ENCODE measurements at places on chromosomes 7 and 10.
A peak's percentile ranks its signal among the peaks of the same experiment; 100 is the strongest.

GRCh38 chr10:93468461-93469213 is 13.5 kb downstream of the MYOF start:
- H3K4me3 ChIP-seq = no peak overlapping the region
- H3K27me3 ChIP-seq = no peaks in the 10 kb centered on the region
- peaks cover 73% of the 10 kb centered on the region for H3K4me1 ChIP-seq
- H3K36me3 ChIP-seq = no peaks in the 10 kb centered on the region
- peak overlapping the region; percentile 7 for H3K27ac ChIP-seq

GRCh38 chr10:70125918-70126552 is 6.6 kb downstream of the AIFM2 start:
- peaks cover under 1% of the 10 kb centered on the region for H3K4me1 ChIP-seq
- no peak overlapping the region for H3K27ac ChIP-seq
- H3K36me3 ChIP-seq = peaks cover 6% of the 10 kb centered on the region
- DNase-seq = no peak
- no peak overlapping the region for H3K4me3 ChIP-seq

DNA sequence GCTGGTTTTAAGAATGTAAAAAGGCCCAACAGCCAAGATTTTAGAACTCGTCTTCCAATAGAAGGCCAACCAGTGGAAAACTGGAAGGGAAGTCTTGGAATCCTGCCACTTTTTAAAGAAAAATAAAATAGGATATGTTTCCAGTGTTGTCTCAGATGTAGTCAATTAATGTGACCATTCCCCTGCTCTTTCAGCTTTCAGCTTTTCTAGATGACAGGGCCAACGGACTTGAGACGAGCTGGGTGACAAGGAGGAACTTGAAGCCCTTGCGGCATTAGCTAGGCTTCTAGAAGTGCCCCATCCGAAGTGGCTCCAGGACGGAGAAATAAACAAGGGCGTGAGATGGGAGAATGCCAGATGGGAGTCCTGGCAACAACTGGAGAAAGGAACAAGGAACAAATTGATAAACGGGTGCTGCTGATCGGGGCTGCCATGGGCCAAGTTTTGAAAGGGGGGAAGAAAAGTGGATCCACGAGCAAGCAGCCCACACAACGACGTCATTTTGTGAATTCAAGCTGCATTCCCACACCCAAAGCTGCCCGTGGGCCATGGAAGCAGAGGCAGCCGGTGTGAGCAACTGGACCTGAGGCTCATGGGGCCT is 42.3 kb downstream of the CTBP2 start:
- peak; percentile 50 for DNase-seq
- no peaks in the 10 kb centered on the region for H3K27me3 ChIP-seq
- H3K4me3 ChIP-seq = no peak overlapping the region
- H3K4me1 ChIP-seq = peaks cover 43% of the 10 kb centered on the region
- H3K36me3 ChIP-seq = no peaks in the 10 kb centered on the region

DNA sequence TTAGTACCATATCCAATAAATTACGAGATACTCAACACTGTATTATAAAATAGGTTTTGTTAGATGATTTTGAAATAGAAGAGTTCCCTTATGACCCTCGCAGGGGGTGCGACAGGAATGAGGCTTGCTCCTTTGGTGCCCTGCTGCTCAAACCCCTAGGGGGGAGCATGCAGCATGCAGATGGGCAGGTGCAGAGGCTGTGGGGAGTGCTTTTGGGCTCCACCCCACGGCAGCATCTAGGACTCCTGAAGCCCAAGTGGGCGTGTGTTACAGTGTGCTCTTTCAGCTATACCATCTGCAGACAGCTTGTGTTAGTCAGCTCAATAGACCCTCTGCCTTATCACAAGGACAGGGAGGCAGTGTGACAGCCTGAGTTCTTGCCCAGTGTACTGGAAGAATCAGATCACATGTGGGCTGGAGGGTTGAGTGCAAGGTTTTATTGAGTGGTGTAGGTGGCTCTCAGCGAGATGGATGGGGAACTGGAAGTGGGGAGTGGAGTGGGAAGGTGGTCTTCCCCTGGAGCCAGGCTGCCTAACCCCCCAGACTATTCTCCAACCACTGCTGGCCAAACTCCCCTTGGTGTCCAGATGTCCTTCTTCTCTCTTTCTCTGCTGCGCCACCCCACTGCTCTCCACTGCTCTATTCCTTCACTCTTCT is 3.1 kb upstream of the MRC1 start:
- H3K27me3 ChIP-seq = no peaks in the 10 kb centered on the region
- no peak overlapping the region for H3K27ac ChIP-seq
- H3K4me3 ChIP-seq = no peak overlapping the region
- DNase-seq = no peak
- no peaks in the 10 kb centered on the region for H3K4me1 ChIP-seq

DNA sequence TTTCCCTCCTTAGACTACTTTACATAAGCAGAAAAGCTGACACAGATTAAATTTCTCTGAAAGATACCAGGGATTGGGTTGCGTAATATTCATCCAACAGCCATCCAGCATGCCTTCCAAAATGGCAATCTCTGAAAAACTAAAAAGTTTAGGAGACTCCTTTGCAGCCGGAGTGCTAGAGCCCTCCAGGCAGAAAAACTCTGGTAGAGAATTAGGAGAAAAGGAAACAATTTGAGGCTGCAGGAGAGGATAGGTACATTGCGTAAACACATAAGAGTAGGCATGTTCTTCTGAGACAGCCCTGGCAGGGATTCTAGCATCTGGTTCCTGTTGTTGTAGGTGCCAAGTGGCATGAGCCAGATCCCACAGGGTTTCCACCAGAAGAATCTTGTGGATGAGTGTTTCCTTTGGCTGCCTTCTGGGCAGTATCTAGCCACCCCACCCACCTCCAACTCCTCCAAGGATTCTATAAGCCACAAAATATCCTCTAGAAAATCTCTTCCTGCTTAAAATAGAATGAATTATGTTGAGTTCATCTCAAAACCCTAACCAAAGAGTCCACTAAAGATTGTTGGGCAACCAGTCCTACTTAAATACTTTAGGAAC is 402.4 kb downstream of the HGF start:
- H3K4me1 ChIP-seq = no peaks in the 10 kb centered on the region
- H3K36me3 ChIP-seq = no peaks in the 10 kb centered on the region
- no peak overlapping the region for H3K27ac ChIP-seq

DNA sequence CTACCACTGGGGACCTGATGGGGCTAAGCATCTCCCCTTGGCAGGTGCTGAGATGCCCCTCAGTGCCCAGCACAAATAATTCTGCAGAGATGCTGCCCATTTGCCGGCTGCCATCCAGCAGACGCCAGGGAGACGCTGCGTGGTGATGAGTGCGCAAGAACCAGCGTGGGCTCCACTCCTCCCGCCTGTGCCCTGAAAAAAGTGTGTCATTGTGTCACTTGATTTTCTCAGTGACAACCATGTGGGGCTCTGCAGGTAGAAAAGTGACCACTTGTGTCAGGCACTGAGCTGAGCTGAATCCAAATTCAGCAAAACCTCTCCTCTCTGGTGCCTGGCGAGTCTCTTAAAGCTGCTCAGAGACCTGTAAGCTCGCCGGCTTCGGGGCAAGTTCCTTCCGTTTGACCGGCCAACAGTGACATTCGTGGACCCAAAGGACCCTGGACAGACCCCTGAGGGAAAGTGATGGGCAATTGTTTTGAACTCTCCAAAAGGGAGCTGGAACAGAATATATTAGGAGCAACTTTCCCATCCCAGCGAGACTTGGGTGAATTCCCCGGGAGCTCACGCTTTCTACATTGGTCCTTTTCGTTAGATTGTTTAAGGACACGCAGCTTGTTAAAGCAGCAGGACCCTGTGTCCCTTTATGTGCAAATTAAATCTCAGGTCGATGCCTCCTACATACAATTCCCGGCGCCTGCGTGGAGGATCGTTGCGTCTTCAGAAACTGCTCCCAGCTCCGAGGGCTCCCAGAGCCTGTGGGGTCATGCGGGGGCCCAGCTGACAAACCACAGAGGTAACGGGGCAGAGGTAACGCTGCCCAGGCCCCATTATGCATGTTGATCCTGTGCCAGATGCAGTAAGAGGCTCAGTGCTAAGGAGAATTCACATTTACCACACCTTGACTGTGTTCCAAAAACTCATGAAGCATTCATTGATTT is 332.7 kb downstream of the ADARB2 start:
- no peaks in the 10 kb centered on the region for H3K36me3 ChIP-seq
- H3K4me3 ChIP-seq = no peak overlapping the region
- H3K27ac ChIP-seq = no peak overlapping the region

DNA sequence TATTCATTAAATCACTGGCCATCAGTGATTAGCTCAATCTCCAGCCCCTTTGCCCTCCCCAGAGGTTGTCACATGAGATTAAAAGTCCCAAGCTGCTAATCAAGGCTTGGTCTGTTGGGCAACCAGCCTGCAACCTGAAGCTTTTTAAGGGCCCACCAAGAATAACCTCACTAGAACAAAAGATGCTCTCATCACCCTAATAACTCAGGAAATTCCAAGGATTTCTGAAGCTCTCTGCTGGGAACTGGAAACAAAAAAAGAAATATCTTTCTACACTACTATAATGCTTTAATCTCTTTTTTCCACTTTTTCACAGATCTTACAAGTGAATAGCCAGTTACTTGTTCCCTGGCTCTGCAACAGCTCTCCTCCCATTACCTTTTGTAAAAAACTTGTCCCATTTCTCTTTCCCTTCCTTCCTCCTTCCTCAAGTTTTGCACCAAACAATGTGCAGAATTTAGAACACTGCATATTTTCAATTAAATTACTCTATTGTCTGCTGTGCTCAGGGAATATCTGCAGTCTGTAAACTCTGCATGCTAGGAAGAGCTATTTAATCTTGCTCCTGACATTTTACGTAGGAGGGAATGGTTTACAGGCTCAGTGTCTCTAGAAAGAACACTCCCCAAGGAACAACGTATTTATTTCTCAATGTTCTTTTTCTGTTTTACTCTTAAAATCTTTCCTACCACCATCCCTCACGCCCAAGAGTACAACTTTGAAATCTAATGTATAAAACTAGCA is 169.1 kb downstream of the IMMP2L start:
- H3K4me3 ChIP-seq = no peak overlapping the region
- H3K36me3 ChIP-seq = no peaks in the 10 kb centered on the region
- H3K4me1 ChIP-seq = peaks cover 7% of the 10 kb centered on the region

DNA sequence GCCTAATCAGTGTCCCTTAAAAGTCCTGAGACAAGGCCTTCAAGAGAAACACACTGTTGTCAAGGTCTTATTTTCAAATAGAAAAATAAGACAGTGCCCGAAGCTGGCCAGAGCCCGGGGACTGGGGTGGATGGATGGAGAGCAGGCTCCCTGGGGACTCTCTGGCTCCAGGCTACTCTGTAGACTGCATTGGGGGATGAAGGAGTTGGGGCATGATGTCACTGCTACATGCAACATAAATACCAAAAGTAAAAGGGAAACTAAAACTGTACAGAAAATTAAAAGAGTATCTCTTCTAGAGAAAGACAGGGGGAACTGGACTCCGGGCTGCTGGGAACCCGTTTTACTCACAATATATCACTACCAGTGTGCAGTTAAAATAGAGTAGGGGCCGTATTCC is 629.8 kb downstream of the KCNMA1 start:
- H3K4me3 ChIP-seq = no peak overlapping the region
- H3K4me1 ChIP-seq = peaks cover 5% of the 10 kb centered on the region
- H3K27me3 ChIP-seq = no peaks in the 10 kb centered on the region
- no peak for DNase-seq
- H3K27ac ChIP-seq = no peak overlapping the region

DNA sequence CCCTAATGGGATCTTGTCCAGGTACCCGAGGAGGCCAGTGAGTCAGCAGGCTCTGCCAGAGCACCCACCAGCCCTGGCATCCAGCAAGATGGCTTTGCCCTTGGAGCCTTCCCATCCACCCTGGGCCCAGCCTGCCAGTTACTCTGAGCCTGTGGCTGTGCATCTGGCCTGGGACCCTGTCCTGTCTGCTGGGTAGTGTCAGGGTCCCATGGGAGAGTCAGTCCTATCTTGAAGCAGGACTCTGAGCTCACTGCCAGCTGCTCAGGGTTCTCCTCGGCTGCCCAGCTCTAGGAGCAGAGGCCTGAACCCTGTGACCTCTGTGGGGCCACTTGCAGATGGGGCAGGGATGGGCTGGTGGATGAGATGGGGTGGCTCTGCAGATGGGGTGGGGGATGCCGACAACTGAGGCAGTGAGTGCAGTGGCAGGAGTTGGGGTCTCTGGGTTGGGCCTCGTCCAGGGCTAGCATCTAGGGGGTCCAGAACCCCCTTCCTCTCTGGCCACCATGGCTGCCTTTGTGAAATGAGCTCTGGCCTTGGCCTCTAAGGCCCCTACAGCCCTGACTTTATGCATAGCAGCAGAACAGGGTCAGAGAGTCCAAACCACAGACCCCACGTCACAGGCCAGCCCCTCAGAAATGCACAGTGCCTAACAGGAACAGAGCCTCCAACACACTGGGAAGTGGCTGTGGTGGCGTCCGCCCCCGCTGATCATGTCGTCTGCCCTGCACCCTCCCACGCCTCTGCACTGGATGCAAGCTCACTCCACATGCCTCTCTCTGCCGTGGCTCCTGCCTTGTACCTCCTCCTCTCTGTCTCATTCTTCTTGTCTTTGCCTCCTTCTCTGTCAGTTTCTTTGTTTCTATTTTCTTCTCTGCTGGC is 88.1 kb upstream of the RET start:
- H3K27me3 ChIP-seq = no peaks in the 10 kb centered on the region
- H3K27ac ChIP-seq = no peak overlapping the region
- no peaks in the 10 kb centered on the region for H3K36me3 ChIP-seq

DNA sequence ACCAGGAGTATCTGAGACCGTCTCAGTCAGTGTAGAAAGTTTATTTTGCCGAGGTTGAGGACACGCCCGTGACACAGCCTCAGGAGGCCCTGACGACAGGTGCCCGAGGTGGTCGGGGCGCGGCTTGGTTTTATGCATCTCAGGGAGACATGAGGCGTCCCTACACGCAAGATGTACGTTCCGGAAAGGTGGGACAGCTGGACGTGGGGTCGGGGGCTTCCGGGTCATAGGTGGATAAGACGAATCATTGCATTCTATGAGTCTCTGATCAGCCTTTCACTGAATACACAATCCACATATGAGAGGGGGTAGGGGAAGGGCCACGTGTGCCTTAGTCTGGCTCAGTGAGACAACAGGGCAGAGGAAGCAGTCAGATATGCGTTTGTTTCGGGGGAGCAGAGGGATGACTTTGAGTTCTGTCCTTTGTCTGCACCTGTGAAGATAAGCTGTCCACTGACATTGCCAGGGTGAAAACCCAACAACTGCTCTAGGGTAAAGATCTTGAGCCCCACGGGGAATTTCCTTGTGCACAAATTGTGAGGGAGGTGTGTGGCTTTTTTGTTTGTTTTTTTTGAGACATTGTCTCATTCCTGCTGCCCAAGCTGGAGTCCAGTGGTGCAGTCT is 66.2 kb downstream of the DNAJB6 start:
- DNase-seq = no peak
- H3K27ac ChIP-seq = no peak overlapping the region
- H3K27me3 ChIP-seq = no peaks in the 10 kb centered on the region

DNA sequence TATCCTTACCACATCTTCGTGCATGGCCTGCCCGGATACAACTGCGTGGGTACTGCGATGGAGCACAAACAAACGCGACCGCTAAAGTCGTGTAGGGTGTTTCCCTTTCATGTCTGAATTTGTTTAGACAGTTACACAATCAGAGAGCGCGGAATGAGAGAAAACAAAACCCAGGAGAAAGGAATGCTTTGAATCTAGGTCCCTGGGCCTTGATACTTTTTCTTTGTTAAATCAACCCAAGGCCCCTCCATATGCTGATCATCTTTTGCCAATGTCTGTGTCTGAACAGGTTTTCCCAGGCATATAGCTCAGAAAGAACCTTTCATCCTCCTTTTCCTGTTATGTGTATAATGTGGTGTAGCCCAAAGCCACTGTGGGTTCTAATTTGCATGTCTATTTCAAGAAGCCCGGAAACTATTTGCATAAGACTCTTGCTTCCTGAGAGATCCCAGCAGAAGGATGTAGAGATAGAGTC is 145.8 kb downstream of the FRMD4A start:
- no peaks in the 10 kb centered on the region for H3K36me3 ChIP-seq
- H3K4me3 ChIP-seq = no peak overlapping the region
- H3K27me3 ChIP-seq = peaks cover 27% of the 10 kb centered on the region
- no peaks in the 10 kb centered on the region for H3K4me1 ChIP-seq
- H3K27ac ChIP-seq = no peak overlapping the region

All from upper lobe of right lung (tissue), 1 donor.